ENCODE measurements at places on chromosomes 16 and 17.
A peak's percentile ranks its signal among the peaks of the same experiment; 100 is the strongest.

- DNase-seq, result peak; percentile 85
Measured at GRCh38 chr17:68697850-68698361, 96.7 kb upstream of the FAM20A start.

- no peak for DNase-seq
Measured at GRCh38 chr17:21842332-21843317, 150.3 kb downstream of the KCNJ18 start.

DNA sequence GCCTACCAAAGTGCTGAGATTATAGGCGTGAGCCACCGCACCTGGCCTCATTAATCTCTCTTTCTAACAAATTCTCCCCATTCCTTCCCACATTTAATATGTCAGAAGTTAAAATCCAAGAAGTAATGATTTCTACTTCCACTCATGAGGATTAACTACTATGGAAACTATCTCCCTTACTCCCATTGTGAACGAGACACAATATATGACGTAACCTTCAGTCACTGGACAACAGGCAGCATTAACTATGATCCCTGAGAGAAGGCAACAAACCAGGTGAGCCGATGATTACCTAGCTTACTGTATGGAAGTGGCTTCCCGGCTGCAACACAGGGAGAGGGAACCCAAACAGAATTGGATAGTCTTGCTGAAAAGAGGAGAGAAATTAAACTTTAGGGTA, 20.0 kb downstream of the GLG1 start:
- no peak for DNase-seq

- no peak for DNase-seq
Measured at GRCh38 chr17:30323262-30323894, 10.5 kb downstream of the TMIGD1 start.

DNA sequence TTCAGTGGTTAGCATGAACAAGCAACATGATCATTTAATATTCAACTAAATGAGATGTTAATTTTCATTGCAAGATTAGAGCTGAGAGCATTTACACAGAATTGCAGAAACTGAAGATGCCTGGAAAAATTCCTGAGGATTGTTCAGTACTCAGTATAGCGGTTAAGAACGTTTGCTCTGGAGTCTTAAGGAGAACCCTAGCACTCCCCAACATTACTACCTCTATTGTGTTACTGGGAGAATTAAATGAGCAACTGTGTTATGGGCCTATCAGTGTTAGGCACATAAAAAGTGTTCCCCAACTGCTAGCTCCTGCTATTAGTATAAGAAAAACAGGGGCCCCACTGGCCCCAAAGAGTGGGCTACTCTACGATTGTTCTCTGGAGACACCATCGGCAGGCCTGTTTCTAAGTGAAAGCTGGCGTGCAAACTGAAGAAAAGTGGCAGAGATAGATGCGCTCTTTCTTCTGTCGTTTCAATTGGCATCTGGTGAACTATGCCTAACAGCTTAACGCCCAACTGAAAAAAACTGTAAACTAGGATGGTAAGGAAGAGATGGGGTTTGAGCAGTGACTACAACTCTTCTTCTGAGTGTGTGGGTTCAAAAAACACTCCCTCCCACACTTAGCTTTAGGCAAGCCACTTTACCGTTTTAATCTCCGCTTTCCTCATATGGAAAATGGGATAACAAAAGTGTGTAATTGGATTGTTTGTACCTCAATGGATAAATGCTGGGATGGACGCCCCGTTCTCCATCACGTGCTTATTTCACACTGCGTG, 1.3 kb downstream of the CDR2 start:
- no peak for DNase-seq
